Hypothalamus (tissue), 51 donors: ENCODE measurements at places on chromosomes 16 and 17.

DNA sequence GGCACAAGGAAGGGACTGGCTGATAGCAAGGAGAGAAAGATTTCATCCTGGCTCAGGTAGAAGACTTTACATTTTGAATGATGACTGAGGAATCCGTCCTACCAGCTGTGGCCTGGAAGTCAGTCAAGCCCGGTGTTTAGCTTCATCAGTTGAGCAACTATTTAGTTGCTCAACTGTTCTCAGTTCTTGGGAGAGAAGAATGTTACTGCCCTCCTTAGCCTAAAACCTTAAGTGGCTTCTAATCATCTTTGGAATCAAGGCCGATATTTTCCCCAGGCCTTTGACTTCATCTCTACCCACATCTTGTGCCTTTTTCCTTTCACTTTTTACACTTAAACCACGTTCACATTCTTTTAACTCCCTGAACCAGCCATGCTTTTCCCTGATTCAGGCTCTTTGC lies 17.3 kb upstream of the RBL2 start:
- no peak for DNase-seq

DNA sequence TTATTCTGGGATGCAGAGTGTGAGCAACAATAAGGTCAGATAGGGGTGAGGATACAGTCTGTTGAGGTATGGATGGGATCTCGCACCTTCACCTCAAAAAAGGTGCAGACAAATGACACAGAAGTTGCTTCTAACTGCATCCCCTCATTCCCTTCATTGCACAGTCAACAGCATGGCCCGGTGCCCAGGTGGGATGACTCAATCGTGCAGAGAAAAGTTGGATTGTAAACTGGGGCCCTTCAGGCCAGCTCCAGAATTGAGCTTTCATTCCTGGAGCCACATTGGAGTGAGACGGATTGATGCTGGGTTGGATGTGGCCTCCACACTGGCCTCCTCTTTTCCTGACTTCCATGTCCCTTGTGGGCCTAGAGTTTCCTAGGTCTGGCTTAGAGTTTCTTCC lies 977.4 kb downstream of the KCNJ18 start:
- DNase-seq: no peak

- DNase-seq: no peak
Measured at GRCh38 chr17:53219821-53220220, 602.9 kb upstream of the KIF2B start.

DNA sequence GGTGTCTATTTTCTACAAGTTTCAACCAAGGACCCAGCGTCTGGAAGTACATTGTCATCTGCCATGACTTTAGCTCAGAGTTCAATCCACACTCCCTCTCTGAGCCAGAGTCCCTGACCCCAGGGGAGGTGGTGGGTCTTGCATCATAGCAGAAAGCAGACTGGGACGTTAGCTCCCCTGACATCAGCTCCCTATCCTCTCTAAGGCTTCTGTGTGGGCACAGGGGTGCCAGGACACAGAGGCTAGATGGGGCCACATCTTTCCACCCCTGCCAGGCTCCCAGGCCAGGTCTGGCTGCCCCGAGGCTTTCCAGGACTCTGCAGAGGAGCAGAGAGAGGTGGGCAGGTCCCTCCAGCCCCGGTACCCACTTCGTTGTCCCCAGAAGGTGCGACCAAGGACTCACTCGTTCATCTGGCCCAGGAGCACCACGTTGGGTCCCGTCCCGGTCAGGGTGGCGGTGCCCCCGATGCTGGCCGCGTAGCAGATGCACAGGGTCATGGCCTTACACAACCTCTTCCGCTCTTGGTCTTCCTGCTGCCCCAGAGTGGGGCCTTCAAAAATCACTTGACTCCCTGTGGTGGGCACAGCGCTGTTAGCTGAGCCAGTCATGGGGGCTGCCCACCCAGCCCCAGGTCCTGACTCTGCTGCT lies 10.5 kb downstream of the SLC13A5 start:
- no peak for DNase-seq

GRCh38 chr16:84883301-84883700 lies 63.5 kb downstream of the CRISPLD2 start:
- DNase-seq: no peak

- no peak for DNase-seq
Measured at GRCh38 chr17:53628011-53628410, 194.7 kb upstream of the KIF2B start.

DNA sequence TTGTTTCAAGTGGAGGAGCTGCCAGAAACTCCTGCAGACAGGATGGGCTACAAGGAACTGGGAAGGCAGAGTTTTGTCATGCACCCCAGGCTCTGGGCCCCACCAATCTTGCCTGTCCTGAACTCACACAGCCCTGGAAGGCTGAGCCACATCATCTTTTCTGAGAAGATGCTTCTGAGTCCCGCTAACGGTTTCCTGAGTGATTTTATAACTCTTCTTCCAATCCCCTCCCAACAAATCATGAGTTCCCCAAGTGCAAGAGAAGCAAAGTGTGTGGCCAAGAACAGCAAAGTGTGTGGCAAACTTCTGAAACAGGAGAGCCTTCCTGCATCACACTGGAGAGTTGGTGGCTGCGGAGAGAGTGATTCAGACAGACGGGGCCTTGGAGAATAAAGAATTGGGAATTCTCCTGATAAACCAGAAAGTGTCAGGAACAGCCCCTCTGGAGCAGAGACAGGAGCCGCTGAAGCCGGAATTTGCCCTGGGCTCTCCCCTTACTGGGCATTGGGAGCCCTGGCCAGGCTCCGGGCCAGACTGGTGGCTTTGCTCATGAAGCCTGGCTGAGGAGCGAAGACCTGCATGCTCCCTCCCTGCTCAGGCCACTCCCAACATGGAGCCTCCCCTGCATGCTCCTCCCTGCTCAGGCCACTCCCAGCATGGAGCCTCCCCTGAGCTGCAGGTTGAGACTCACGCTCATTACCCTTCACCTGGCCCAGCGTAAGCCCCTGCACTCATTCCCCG lies 47.2 kb downstream of the PITPNM3 start:
- no peak for DNase-seq

- DNase-seq: no peak
Measured at GRCh38 chr16:56743840-56744239, 13.9 kb downstream of the NUP93 start.

- DNase-seq: no peak
Measured at GRCh38 chr17:27954548-27955495, 61.7 kb upstream of the LYRM9 start.

DNA sequence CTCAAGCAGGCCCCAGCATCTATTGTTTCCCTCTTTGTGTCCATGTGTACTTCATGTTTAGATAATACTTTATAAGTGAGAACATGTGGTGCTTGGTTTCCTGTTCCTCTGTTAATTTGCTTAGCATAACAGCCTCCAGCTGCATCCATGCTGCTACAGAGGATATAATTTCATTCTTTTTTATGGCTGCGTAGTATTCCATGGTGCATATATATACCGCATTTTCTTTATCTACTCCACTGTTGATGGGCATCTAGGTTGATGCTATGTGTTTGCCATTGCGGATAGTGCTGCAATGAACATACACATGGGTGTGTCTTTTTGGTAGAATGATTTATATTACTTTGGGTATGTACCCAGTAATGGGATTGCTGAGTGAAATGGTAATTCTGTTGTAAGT lies 31.4 kb upstream of the SCNN1B start:
- no peak for DNase-seq

- no peak for DNase-seq
Measured at GRCh38 chr17:18157354-18157985, 26.2 kb upstream of the ALKBH5 start.

GRCh38 chr17:49987681-49988441 lies 7.2 kb downstream of the DLX3 start:
- no peak for DNase-seq

GRCh38 chr17:50627782-50628601 lies 6.7 kb upstream of the ABCC3 start:
- DNase-seq: no peak

- DNase-seq: no peak
Measured at GRCh38 chr16:57041182-57042156, 50.9 kb upstream of the CPNE2 start.

DNA sequence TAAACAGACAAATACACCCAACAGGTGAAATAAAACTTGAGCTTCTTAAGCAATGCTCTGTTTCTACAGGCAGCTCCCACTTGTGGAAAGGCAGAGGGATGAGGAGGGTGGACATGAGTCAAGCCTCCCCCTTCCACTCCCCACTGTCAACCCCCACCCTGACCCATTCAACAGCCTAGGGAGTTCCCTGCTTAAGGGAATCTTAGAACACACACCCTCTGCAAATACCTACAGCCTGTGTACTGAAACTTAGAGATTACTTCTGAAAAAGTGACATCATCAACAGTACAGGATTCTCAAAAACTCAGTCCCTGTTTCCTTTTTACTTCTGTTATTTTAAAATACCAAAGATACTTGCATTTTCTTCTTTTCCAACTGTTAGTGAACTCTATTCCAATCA lies 345.4 kb downstream of the SOX9 start:
- DNase-seq: no peak

DNA sequence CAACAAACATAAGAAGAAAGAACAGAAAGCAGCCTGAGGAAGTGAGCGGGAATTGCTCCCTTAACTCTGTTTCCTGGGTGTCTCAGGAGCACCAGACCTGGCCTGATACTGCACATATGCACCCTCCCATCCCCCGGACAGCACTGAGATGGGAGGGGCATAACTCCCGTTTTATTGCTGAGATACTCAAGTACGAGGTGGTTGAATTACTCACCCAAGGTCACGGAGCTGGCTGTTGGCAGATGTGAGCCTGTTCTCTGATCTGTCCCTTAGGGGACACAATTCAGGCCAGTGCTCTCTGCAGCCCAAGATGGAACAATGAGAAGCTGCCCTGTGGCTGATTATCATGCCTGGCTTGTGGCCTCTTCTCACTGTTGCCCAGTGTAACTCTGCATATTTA lies 9.1 kb upstream of the MED9 start:
- DNase-seq: no peak

DNA sequence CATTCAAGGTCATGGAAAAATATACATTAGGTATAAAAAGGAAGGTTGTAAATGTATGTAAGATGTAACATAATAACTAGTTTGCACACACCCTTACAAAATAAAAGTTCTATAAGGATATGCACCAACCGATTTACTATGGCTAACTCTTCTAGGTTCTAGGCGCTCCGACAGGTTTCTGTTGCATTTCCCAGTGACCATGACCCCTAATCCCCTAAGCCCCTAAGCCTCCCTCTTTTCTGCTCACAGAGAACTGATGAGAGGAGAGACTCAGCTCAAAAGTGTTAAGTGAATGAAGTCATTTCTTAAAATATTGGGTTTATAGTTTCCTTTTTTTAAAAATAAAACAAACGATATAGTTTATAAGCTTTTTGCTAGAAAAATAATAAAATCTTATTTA lies 30.0 kb upstream of the HEATR6 start:
- no peak for DNase-seq

- DNase-seq: no peak
Measured at GRCh38 chr16:3363793-3364192, 8.1 kb downstream of the OR2C1 start.

DNA sequence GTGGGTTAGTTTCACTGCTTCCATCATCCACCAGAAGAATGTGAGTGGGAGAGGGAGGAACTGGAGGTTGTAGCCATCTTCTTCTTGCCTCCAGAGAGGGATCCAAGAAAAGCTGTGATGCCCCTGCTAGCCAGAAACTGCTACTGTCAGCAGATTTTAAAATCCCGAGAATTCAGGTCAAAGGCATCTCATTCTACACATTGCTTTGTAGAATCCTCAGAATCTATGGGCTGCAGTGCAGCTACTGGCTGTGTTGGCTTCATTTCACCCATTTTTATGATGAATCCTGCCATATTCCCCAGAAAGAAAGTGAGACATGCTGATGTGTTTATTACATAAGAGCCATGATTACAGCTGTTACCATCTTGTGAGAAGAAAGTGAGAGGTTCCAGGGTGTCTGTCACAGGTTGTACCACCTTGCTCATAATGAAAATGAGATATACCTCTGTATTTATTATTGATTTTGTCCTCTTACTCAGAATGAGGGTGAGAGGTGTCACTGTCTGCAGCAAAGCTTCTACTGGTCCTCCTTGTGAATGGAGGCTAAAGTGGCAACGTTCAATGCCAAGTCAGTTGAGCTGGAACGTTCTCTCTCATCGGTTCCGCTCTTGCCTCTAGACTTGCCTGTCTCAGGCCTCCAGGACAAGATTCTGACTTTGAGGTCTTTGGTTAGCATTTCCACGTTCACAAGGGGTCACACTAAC lies 50.1 kb upstream of the MYH10 start:
- DNase-seq: no peak

DNA sequence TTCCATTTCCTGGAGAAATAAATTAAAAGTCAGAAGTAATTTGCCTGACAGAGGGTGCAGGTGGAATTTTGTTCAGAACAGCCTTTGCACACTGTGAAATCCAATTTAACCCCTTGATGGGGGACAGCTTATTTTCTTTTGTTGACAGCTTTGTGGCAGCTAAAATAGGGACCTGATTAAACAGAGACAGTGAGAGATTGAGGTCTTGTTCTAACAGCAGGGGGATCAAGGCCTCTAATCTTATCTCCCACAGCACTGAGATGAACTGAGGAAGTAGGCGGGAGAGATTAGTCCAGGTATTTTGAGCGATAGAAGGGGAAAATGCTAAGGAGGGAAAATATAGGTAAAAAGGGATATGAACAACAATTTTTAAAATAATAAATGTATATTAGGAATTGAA lies 1491.4 kb upstream of the GOT2 start:
- DNase-seq: no peak

DNA sequence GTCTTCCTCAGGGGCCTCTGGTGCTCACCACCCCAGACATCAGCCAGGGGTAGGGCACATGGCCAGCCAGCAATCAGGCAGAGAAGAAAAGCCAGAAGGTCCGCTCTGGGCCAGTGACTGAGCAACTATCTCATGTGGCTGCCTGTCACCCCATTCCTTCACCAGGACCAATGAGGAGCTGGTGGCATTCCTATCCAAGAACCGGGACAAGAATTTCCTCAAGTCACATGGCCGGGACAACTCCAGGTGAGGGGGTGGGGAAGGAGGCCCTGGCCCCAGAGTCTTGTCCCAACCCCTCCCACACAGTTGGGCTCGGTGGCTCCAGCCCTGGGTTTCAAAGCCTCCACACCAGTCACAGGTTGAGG lies 9.4 kb downstream of the XYLT2 start:
- no peak for DNase-seq

GRCh38 chr16:52624891-52625290 lies 77.9 kb upstream of the TOX3 start:
- DNase-seq: no peak

GRCh38 chr16:89004209-89004831 lies 27.3 kb upstream of the CBFA2T3 start:
- DNase-seq: no peak
